ENCODE measurements at places on chromosomes 1 and 21.

DNA sequence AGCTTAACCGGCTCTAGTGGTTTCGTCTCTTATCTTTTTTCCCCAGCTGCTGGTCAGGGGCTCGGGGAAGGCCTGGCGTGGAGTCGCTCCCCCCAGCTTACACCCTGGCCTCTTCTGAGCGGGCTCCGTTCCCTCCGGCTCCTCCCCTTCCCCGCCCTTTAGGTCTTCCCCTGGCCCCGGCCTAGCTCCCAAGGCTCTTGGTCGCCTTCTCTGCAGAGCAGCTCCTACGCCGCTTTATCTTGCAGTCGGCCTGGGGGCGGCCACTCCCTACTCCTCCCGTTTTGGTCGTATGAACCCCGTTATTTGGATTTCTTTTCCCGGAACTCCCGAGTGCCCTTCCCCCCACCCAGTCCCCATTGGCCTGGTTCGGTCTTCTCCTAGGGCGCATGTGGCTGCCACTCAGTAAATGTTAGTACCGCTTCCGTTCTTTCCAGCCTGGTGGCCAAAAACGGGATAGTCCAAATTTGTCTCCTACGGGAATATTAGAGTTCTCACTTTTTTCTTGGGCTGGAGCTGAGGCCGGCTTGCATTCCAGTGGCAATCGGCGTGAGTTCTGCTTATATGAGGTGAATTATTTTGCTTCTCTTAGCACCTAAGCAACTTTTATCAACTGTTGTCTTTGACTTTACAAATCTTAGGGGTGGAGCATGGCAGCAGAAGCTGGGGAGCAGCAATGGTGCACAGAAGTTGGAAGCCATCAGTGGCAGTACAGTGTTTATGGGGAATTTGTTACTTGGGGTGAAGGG is 467 bp downstream of the THRAP3 start:
- DNase-seq, result peak; percentile 88

DNA sequence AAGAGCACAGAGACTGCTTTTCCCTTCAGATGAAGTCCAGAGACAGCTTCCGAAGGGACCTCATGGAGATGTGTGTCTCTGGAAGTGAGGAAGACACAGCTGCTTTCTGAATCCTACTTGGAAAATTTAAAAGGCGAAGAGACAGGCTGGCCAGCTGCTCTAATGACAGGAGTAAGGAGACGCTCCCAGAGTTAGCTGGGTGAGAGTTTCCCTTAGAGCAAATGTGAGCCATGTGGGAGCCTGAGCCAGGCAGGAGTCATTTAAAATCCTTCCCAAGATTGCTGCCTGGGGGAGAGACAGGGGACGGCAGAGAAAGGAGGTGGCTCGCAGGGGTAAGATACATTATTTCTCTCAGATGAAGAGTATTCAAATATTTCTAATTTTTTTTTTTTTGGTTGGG is 53.1 kb downstream of the ZNF326 start:
- no peak for DNase-seq

- DNase-seq, result no peak
Measured at GRCh38 chr1:224178894-224179293, 4.1 kb upstream of the DEGS1 start.

GRCh38 chr1:66325594-66326380 is 208.2 kb upstream of the SGIP1 start:
- DNase-seq, result no peak

- no peak for DNase-seq
Measured at GRCh38 chr1:203280061-203280460, 25.3 kb upstream of the BTG2 start.

- DNase-seq, result no peak
Measured at GRCh38 chr1:185227161-185227560, 70.2 kb downstream of the SWT1 start.

DNA sequence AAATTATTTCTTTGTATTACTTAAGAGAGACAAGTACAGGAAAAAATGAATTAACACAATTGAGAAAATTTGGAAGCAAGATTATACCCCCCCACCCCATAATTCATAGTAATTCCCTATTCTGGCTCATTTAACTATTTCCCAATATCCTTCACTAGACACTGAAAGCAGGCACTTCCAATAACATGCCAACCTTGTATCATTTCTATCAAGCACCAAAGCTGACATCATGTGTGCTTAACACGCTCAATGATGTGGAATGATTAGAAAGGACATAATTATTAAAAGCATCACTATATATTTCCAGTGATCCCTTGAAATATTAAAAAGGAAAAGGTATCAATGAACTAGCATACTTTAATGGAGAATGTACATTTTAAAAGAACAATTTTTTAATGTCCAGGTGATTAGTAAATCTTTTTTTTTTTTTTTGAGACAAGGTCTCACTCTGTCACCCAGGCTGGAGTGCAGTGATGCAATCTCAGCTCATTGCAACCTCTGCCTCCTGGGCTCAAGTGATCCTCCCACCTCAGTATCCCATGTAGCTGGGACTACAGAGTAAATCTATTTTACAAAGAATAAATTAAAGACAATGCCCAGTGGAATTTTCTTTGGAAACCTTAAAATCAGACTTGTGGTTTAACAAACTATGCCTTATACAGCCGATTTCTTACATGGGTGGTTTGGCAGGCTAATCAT is 443.9 kb downstream of the DSCAM start:
- no peak for DNase-seq

- DNase-seq, result no peak
Measured at GRCh38 chr21:26925636-26926035, 41.3 kb downstream of the ADAMTS5 start.

- DNase-seq, result no peak
Measured at GRCh38 chr21:25934771-25935224, 200.0 kb downstream of the GABPA start.

GRCh38 chr21:45069711-45070110 is 4.7 kb upstream of the ADARB1 start:
- no peak for DNase-seq

- no peak for DNase-seq
Measured at GRCh38 chr1:63319046-63320021, 3.0 kb upstream of the FOXD3 start.

GRCh38 chr1:65372557-65372956 is 47.9 kb upstream of the LEPR start:
- DNase-seq, result no peak

DNA sequence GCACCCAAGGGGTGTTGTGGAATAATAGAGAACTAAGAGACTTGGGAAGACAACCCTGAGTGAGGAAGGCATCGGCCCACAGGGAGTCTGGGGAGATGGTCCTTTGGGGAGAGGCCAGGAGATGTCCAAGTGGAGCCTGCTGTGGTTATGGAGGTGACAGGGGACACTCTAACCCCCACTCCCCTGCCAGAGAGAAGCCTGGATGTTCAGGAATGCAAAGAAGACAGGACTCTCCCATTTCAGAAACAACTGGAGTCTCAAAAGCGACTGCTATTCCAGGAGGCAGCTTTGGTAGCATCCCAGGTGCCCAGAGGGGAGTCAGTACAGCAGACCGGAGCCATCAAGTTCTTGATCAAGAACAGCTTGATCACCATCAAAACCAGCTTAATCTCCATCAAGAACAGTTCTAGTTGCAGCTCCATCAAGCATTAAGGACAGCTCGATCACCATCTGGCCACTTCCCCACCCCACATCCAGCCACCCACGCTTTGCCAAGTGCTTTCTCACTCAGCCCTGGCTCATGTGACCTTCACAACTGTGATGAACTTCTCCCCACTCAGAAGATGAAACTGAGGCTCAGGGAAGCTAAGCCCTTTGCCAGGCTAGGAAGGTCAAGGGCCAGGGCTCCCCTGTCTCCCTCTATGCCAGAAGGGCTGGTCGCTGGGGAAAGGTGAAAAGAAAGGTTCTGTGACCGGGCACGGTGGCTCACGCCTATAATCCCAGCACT is 743 bp downstream of the CD52 start:
- peak; percentile 75 for DNase-seq

DNA sequence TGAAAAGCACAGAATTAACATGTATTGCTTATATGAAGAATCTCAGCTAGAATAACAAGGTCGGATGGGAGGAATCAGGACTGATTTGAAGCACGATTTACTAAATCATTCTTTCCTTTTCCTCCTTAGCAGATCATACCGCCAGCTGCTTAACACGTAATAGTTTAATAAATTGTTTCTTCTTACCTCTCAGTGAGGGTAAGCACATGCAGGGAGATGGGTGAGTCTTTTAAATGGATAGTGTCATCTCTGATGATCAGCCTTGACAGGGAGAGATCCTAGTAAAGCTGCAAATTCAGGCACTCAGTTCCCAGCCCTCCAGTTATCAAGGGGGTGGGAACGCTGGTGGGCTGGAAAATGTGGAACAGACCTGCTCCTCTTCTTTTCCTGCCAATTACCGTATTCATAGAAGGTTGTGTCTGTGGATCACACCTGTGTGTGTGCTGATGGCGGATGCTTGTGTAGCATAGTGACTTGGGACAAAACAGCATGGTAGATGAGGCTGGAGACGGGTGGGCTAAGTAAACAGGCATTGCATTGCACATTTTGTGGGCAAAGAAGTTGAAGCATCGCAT is 30.7 kb downstream of the NTPCR start:
- no peak for DNase-seq

DNA sequence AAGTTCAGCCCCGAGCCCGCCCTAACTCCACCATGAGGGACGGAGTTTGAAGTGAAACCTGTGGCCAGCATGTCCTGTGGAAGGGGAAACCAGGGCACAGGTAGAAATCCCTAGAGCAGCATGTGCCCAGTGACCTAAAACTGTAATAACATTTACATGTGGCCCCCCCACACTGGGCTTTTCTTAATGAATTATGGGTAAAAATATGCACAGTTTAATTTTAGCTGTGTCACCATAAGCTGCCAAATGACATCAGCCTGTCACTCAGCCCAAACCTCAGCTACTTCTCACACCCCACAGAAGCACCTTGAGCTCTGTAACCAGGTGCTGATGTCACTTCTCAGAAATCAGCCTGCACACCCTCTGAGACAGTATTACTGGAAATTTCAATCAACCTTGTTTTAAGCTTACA is 50.0 kb upstream of the SLC19A1 start:
- peak; percentile 82 for DNase-seq

DNA sequence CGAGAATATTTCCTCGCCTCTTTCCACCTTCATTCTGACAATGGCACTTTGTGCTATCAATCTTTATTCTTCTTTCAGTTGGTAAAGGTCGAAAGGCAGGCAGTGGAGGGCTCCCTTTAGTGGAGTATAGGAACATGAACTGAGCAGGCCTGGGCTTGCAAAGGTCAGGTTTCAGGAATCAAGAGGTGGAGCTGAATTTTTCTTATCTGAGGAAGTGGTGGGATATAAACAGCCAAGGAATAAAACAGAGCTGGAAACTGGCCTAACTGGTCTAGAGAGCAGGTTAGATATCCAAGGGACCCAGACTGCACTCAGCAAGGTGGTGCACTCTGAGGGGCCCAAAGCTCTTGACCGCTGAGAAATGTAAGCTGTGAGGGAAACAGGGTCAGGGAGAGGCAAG is 99.1 kb downstream of the PLA2G4A start:
- no peak for DNase-seq

- peak; percentile 54 for DNase-seq
Measured at GRCh38 chr1:109091078-109091838, 694 bp downstream of the TMEM167B start.

GRCh38 chr1:21260405-21261125 is 29.7 kb downstream of the ECE1 start:
- DNase-seq, result no peak

- DNase-seq, result no peak
Measured at GRCh38 chr1:19814681-19815503, at the start of gene RNF186. Gene RNF186 (minus strand): TSS chr1:19815283. CDS start chr1:19815101, 182 bp downstream.

- no peak for DNase-seq
Measured at GRCh38 chr1:56345831-56346230, 233.5 kb downstream of the PLPP3 start.

- peak; percentile 59 for DNase-seq
Measured at GRCh38 chr1:160108888-160109662, 6.5 kb upstream of the ATP1A2 start.

DNA sequence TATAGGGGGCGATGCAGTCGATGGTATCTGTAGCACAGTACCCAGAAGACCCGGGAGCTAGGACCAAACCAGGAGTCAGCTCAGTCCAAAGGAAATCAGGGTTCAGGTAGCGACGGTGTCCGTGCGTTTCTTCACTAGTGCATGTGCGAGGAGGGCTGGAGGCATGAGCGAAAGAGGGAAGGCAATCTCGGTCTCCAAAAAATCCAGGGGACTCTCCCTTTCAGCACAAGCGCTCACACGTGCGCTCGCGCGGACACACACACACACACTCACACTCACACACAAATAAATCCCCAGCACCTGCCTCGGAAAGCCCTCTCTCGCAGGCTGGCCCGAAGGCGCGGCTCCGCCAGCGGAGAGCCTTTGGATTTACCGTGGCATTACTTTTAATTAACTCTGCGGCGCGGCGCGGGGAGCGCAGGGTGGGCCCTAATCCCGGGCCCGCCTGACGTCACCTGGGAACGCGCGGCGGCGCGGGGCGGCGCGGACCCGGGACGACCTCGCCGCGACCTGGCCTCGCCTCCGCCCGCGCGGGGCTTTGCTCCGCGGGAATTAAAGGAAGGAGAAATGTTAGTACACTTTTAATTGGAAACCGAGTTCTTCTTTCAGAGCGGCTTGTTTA is 121.2 kb downstream of the LMX1A start:
- no peak for DNase-seq

GRCh38 chr1:161803181-161803580 is 37.1 kb downstream of the ATF6 start:
- no peak for DNase-seq

GRCh38 chr1:94438692-94439276 is 20.6 kb downstream of the ABCD3 start:
- no peak for DNase-seq

GRCh38 chr1:191912517-191912916 is 245.7 kb upstream of the RGS18 start:
- DNase-seq, result no peak

DNA sequence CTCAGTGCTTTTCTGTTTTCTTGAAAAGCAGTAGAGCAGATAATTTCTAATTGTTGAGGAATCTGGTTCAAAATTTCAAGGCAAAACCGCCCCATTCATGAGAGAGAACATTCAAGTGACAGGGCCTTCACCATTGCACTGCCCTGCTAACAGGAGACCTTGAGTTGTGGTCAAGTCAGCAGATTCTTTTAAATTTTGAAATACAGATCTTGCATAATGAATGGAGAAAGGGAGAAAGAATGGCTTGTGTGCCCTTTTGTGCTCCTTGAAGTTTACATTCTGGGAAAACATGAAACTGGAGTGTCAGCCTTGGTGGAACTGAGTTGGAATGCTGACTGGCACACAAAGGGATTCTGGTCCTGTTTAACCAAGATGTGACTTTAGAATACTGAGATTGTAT is 164.5 kb upstream of the UBE2U start:
- DNase-seq, result no peak

- DNase-seq, result peak; percentile 48
Measured at GRCh38 chr1:20343149-20343937, 52.7 kb downstream of the VWA5B1 start.

GRCh38 chr1:216209125-216209524 is 214.1 kb downstream of the USH2A start:
- no peak for DNase-seq

DNA sequence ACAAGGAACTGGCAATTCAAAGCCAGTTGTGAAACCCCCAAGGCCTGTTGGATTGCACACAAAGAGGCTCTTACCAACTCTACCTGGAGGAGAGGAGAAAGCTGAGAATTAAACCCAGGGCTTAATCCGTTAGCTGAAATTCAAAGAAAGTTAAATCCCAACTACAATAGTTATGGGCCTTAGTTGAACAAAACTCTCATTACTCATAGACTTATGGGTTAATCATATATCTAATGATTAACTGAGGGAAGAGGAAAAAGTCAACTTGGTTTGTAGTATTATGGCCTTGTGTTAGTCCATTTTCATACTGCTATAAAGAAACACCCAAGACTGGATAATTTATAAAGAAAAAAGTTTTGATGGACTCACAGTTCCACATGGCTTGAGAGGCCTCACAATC is 838.2 kb upstream of the ADGRL2 start:
- no peak for DNase-seq

GRCh38 chr1:41135196-41135947 is 106.7 kb downstream of the SCMH1 start:
- DNase-seq, result no peak

Data from stimulated activated CD4-positive, alpha-beta T cell treated with anti-CD3 and anti-CD28 coated beads, Interleukin-15, amount 100 ng/mL, for 24 hours (primary cell).